ENCODE measurements at places on chromosomes 2 and 18.

GRCh38 chr18:58532298-58532697, 96.6 kb downstream of the ALPK2 start:
- no peak for DNase-seq

GRCh38 chr2:40450796-40451430, 977 bp downstream of the SLC8A1 start:
- no peak for DNase-seq

- DNase-seq = no peak
Observed at GRCh38 chr2:17790536-17790935, 25.7 kb upstream of the MSGN1 start.

DNA sequence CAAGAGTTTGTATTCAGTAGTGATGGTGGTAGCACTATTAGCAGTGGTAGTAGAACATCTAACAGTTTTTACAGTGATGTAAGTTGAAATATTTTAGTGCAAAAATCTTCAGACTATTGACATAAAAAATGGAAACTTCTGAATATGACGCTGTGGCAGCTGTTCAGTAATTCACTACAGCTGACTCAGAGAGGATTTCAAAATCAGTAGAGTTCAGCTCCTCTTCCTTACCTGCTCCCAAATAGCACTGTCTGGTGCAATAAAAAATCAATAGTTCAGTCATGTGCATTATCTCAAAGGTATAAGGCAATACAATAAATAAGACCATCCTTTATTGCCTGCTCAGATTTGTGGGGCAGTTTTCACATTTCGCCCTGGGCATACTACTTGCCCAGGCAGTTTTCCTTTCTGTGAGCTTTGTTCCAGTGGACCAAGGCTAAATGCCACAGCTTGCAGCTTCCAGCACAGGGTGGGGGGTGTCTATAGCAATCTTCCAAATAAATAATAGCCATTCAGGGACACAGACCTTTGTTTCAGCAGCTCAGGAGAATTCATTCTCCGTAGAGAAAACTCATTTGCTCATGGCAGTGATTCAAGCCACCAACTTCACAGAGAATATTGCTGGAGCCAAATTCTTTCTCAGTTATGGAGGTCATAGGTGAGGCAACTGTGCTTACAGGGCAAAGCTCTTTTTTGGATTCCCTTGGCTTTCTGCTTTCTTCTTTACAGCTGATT, 33.9 kb upstream of the GORASP2 start:
- DNase-seq = no peak

Data from thoracic aorta (tissue), 2 donors.